Mucosa of gallbladder (tissue), 1 donor: ENCODE measurements at places on chromosomes 7 and 10. TPM values are rescaled to one million over a fixed set of nuclear protein-coding genes. Genes with fewer than 3 reads are reported as not detected.

DNA sequence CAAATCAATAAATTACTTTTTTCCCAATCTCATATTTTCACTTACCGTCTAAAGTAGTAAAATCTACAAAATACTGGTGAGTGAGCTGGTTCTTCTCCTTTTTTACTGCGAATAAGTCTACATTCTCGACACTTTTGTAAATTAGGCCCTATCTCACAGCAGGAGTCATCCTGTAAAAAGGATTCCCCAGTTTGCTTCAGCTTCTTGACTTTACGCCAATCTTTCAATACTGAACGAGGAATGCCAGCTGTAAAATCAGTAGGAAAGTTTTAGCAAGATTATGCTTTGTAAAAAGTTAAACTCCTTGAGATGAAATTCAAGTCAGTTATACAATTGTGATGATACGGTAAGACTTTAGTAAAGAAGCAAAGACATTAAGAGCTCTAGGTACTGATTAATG, 67.3 kb downstream of the NRBF2 start:
- DNase-seq = no peak

Gene RHOBTB1
- total RNA-seq = 16.8 TPM

- no peak for DNase-seq
Observed at GRCh38 chr10:53570221-53570620, 797.6 kb upstream of the MBL2 start.

DNA sequence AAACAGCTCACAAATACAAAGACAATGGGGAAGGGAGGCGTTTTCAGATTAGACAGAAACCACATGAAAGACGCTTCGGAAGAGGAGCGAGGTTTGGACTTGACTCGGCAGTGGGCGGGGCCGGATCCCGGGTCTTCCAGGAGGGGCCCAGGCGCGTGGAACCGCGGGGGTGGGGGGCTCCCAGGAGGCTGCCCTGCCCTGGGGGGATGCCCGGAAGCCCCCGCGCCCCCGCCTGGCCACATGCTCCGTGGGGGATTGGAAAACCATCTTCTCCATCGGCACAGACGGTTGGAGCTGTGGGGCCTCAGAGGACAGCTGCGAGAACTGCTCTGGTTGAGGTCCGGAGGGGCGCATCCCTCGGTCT, 186.0 kb upstream of the SHH start:
- DNase-seq = no peak

Gene RARRES2
- total RNA-seq = 143 TPM

Gene COL28A1
- 5.1 TPM for total RNA-seq

DNA sequence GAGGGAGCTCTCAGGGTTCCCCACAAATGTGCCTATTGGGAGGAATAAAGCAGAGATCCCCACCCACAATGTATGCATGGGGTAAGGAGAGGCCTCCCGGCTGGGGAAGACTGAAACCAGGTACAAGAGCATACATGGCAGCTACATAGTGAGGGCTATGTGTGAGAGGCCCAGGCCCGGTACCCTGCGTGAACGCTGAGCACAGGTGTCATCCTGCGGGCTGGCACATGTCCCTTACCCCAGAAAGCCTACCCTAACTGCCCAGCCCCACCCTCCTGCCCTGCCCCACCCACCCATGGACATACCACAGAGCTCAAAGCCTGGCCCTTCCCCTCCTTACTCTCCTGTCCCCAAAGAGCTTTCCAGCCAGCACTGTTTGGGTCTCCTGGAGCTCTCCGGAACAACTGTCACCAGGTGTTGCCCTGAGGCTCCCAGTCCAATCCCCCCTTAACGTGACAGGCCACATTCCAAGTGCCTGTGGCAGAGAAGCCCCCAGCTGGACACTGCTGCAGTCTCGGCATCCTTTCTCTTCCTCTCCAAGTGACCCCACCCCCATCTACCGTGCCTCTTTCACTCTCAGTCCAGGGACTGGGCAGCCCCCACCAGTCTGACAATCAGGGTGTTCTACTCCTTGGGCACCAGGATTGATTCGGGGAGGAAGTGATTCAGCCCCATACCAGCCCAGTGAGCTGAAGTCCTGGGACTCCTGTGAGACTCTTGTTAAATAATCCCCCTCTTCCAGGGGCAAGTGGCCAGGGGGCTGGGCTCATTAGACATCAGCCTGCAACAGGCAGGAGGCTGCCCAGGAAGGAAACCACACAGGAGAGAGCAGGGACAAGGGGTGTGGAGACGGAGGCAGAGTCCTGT, 19.6 kb downstream of the GRID1 start:
- DNase-seq = no peak

DNA sequence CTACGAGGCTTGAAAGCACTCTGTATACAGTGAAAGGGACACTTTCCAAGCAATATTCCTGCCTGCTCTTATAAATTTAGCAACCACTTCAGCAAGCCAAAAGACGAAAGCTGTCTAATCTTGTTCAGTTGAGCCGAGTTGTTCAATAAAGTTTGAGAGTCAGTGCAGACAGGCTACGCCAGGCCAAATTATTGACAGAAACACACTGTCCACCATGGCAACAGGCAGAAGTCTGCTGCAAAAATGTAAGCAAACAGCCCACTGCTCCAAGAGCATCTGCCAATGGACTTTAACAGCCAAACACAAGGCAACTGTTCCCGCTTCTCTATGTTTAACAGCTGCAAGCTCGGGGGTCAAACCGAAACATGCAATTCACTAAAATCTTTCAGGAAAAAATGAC, 85.7 kb downstream of the GLI3 start:
- DNase-seq = no peak

Gene ETV1
- total RNA-seq = 136 TPM

DNA sequence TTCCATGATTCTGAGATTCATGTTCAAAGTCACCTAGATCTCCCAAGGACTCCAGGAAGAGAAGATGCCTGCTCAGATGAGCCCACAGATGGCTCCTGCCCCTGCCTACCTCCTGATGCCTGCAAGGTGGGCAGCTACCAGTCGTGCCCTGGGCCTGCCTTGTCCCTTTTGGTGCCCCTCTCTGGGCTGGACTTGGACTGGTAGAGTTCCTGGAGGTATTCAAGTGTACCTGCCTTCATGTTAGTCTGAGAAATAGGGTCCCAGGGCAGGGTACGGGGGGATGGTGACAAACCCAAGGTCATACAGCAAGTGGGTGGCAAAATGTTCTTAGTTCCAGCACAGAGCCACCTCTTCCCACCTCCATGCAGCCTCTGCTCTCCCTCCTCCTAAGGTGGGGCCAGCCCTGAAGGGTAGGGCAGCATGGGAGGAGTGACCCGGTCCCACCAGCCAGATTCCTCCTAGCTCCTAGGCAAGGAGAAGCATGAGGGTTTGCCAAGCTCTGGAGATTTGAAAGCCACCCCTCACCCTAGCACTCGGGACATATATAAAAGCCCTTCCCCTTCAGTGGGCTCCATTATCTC, 80.8 kb upstream of the UNC5B start:
- DNase-seq = peak; percentile 8

DNA sequence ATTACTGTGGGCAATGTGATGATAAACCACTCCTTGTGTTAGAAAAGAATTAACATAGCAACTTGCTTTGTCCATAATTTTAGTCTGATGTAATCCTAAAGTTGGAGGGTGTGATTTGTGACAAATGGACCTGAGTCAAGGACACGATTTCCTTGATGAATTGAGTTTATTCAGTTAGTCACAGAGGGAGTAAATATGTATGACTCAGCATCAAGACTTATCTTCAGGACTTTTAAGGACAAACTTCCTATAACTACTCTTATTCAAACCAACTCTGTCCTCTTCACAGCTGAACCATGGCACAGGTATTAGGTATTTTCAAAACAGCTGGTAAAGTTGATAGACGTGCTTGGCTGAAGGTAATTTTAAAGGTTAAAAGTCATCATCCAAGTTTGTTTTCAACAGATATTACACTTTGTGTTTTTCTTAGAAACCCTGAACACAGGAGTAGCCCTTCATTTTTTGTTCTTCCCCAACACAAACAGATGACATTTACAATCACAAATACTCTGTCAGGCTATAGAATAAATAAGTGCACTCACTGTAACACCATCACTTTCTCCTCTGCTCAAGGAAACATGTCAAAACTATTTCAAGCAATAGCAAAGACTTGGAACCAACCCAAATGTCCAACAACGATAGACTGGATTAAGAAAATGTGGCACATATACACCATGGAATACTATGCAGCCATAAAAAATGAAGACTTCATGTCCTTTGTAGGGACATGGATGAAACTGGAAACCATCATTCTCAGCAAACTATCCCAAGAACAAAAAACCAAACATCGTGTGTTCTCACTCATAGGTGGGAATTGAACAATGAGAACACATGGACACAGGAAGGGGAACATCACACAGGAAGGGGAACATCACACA, 54.5 kb downstream of the COA1 start:
- no peak for DNase-seq

DNA sequence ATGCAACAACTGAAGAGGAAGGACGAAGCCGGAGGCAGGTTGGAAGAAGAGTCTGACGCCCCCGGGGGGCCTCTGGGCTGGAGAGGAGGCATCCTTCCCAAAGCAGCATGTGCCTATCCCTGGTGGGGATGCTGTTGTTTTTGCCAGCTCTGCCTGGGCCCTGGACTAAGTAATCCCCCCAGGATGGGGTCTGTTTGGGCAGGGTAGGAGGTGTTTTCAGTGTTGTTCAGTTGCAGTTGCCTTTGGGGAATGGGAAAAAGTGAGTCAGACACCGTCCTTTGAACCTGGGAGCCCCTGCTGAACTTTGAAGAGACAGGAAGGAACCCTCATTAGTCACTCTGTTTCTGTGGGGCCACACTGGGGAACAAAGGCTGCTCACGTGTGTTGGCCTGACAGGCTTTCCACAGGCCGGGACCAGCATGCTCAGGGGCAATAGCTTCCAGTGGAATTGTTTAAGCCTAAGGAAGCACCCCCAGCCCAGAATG, 35.2 kb upstream of the GDF10 start:
- DNase-seq = no peak

Gene EBLN1
- total RNA-seq = not detected

- no peak for DNase-seq
Observed at GRCh38 chr10:36271627-36272340, 629.7 kb upstream of the FZD8 start.

Gene ZNF138
- total RNA-seq = 7.5 TPM

DNA sequence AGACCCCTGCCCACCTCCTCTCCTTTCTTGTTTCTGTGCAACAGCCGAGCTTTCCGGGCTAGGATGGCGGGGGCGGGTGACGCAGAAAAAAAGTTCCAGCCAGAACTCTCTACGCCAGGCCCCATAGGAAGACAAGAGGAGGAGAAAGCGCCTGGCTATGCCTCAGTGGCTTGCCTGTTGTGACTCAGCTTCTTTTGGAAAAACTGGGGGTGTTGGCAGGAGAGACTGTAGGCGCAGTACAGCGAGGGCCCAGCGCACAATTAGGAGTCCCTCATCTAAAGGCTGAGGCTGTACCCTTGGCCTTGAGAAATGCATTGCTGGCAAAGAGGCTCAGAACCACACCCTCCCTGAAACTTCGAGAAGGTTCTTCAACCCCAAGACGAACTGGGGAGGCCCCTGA, 28.0 kb upstream of the KPNA7 start:
- DNase-seq = no peak

DNA sequence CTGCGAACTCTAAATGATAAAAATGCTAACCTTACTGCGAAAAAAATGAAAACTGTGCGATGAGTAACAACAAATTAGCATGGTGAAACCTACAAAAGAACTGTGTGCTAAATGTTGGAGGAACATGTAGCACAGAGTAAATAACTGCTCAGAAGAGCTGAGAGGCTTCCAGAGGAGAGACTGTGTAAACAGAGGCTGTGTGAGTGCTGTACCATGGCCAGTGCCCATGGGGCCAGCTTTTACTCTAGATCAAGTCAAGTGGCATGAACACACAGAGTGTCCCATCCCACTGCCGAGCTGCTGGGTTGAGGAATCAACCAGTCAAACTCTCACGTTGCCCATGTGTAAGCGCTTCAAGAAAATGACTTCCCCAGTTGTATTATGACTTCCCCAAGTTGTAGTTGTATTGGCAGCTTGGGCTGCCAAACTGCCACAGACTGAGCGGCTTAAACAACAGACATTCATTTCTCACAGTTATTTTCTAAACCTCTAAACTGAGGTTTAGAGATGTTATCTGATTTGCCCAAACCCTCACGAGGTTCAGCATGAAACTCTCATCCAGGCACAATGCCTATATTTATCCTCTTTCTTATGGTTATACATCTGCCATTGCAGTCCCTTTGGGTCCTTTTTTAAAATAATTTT, 270.7 kb downstream of the ABCA13 start:
- no peak for DNase-seq

Gene WDR91
- 18.6 TPM for total RNA-seq

DNA sequence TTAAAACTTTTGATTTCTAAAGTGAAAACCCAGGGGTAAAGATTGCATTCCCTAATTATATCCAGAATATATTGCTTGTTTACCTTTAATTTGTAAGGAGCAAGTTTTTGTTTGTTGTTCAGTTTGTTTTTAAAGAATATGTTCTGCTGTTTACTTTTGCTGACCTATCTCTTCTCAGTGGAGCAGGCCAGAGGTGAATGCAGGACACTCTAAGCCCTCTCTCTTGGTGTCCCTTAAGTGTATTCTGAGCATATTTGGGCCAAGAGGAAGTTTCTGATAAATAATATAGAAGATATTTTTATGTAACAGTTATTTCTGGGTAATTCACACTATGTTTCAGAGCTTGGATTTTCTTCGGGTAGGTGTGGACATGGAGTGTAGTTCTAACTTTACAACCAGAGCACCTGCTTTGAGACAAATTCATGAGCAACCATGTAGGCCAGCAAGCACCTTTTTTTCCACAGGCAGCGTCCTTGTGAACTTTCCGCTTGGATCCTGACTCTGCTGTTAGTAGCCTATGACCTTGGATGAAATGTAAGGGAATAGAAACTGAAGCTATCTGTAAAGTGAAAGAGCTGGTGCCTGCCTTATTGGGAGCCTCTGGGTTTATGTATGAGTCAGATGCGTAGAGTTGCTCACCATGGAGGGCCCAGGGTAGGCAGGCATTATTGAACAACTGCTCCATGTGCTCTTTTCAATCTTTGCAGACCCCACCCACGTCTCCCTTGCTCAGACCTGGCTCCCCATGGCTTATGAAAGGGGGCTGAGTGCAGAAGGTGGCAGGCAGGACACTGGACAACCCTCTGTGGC, 16.1 kb downstream of the OGDH start:
- DNase-seq = no peak

Gene TMEM139
- total RNA-seq = 47.8 TPM

GRCh38 chr10:126921974-126922525, 16.8 kb downstream of the DOCK1 start:
- DNase-seq = no peak

- no peak for DNase-seq
Observed at GRCh38 chr10:110680273-110681020, 36.3 kb downstream of the RBM20 start.

Gene ZCCHC24
- total RNA-seq = 36.7 TPM

GRCh38 chr10:93034426-93034825, 26.2 kb upstream of the CYP26C1 start:
- DNase-seq = no peak

- no peak for DNase-seq
Observed at GRCh38 chr10:47295411-47295810, 4.6 kb upstream of the GDF10 start.

- peak; percentile 17 for DNase-seq
Observed at GRCh38 chr7:23696916-23697441, 13.0 kb upstream of the STK31 start.

DNA sequence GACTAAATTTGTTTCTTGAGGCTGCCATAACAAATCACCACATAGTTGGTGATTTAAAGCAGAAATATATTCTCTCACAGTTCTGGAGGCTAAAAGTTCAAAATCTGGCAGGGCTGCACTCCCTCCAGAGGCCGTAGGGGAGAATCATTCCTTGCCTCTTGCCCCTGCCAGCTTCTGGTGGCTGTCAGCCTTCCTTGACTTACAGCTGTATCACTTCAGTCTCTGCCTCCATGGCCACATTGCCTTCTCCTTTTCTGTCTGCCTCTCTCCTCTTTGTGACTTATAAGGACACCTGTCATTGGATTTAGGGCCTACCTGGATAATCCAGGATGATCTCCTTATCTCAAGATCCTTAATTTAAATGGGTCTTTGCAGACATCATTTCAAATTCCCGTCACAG, 5.8 kb upstream of the LRRC4 start:
- no peak for DNase-seq
